RPMI7951 (cell line): ENCODE measurements at places on chromosomes 6 and 20. TPM values are rescaled to one million over a fixed set of nuclear protein-coding genes. Genes with fewer than 3 reads are reported as not detected.
A peak's percentile ranks its signal among the peaks of the same experiment; 100 is the strongest.

DNA sequence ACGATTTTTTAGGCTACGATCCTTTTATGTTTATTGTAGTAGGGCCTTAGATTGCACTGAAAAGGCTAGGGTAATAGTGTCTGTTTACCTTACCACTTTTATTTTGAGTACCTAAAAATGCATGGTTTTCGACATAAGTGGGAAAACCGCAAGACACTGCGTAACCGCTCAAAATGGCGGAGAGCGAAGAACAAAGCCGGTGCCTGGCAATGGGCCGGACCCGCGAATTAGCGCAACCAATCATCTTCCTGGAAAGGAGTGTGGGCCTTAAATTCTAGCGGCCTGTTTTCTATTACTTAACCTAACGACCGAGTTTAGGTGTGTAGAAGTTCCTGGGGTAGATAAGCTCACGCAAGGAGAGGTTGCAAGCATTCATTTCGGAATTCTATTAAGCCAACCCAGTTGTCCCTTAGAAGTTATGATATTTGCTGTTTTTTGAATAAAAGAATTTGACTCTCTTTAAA lies 118.0 kb downstream of the HFE start:
- DNase-seq, result peak; percentile 87

The VGLL2 gene
- total RNA-seq, result not detected in 2 replicates

DNA sequence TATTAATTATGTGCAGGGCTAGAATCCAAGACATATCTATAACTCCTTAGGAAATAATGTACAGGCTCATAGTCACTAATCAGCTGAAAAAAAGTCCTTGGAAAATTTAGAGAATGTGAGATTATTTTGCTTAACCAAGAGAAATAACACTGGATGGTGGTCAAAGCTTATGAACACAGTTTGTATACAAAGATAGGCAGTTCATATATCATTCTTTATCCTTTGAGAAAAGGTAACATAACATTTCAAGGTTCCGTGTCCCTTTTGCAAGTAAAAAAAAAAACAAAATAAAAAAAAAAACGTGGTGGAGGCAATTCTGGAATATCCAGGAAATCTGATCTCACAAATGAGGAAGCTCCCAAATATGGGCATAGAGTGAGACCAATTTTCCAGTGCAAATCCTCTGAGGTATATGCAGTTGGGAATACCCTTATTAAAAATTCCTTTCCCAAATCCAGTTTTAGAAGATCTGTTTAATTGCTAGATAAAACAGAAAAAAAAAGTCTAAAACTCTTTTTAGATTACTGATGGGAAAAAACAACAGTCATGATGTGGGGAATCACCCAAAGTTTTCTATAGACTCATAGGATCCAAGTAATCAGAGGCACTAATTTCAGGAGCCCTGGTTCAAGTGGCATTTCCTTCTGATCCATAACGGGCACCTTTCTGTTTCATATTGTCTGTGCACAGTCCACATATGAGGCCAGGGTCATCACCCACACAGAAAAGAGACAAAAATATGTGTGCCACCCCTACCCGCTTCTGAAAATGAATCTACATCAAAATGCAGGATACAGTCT lies 17.7 kb upstream of the TNFAIP3 start:
- no peak for DNase-seq

- no peak for DNase-seq
Measured at GRCh38 chr6:24476631-24477030, 12.7 kb downstream of the GPLD1 start.

GRCh38 chr6:63348836-63349235 lies 29.1 kb upstream of the LGSN start:
- DNase-seq, result no peak

The SLPI gene
- not detected in 2 replicates for total RNA-seq
